ENCODE measurements at places on chromosomes 7 and 10.

- no peak for DNase-seq
These were observed 200.4 kb downstream of the KCND2 start for GRCh38 chr7:120473352-120473751.

DNA sequence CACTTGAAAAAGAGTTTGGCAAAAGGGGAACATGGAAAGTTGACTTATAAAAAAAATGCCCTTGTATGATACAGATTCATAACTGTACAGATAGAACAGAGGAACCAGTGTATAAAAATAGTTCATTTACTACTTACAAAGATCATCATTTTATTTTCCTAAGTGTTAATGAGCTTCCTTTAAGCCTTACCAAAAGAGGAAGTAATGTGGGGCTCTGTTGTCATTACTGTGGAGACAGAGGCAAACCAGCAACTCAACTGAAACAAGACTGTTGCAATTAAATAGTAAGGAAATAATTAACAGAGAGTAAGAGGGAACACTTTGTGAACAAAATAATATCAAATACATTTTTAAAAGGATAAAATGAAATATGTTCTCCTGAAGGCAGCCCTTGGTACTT is 526.2 kb upstream of the ADARB2 start:
- DNase-seq = no peak

- DNase-seq = no peak
These were observed 57.1 kb upstream of the ANKRD1 start for GRCh38 chr10:90977855-90978486.

- DNase-seq = no peak
These were observed 97.3 kb upstream of the KCNIP2 start for GRCh38 chr10:101940916-101941315.

- DNase-seq = no peak
These were observed 380.4 kb upstream of the ZMIZ1 start for GRCh38 chr10:78688230-78688900.

- no peak for DNase-seq
These were observed 765.1 kb downstream of the MAGI2 start for GRCh38 chr7:78688376-78688775.

- no peak for DNase-seq
These were observed 129.9 kb downstream of the EBF3 start for GRCh38 chr10:129833994-129834739.

- peak; percentile 74 for DNase-seq
These were observed 792 bp downstream of the ZNF746 start for GRCh38 chr7:149496642-149497391.

GRCh38 chr10:80986596-80986995 is 448.9 kb downstream of the SH2D4B start:
- DNase-seq = no peak

DNA sequence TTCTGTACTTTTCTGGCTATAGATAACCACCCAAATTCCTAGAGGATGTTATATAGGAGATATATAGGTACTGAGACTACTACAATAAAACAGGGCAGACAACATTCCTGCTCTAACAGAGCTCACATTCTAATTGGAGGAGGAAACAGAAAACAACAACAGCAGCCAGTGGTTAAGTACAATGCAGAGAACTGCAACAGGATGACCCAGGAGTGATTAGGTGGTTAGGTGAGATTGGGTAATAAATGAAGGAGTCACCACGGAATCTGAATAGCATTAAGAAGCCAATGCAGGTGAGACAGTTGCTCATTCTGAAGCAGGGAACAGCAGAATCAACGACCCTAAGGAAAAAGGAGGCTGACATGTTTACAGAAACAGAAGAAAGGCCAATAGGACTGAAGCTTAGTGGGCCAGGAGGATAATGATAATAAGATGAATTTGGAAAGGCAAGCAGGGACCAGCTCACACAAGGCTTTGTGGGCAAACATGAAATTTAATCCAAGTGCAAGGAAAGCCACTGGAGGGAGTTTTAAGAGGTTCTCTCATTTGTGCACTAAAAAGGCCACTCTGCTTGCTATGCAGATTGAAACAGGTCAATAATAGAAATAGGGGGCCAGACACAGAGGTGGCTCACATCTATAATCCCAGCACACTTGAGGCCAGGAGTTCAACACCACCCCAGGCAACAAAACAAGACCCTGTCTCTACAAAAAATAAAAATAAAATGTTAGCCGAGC is 16.9 kb upstream of the REEP3 start:
- no peak for DNase-seq

GRCh38 chr7:155972247-155972646 is 160.0 kb upstream of the SHH start:
- DNase-seq = no peak

GRCh38 chr7:37031571-37032257 is 307.4 kb upstream of the AOAH start:
- DNase-seq = no peak

DNA sequence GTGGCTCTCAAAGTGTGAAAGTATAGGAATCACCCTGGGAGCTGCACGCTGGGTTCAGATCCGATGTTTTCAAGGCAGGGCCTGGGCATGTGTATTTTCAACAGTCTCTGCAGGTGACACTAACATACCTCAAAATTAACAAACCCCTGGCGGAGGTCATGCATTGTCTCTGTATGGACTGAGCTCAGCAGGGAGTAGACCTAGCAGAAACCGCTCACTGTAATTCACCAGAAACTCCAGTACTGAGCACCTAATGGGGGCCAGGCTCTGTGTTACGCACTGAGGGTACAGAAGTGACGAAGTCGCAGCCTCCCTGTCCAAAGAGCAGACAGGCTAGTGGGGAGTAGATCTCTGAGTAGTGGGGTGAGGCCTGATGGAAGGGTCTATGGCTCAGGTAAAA is 5.6 kb downstream of the STRA8 start:
- no peak for DNase-seq

- DNase-seq = no peak
These were observed 8.4 kb downstream of the CPA2 start for GRCh38 chr7:130274983-130275591.

DNA sequence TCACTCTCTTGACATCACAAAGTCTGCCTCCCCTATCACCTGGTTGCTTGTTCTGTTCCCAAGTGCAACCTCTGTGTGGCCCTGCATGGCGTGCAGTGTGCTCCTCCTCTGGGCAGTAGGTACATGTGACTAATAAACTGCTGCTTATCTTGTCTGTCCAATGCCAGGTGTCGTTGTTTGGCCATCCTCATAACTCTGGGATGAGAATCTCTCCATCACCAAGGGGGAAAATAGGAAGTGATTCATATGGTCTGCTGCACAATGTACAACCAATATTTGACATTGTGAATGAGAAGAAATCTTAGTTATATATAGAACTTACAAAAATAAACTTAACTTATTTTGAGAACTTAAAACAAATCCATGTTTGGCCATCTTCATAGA is 135.2 kb downstream of the INHBA start:
- no peak for DNase-seq

DNA sequence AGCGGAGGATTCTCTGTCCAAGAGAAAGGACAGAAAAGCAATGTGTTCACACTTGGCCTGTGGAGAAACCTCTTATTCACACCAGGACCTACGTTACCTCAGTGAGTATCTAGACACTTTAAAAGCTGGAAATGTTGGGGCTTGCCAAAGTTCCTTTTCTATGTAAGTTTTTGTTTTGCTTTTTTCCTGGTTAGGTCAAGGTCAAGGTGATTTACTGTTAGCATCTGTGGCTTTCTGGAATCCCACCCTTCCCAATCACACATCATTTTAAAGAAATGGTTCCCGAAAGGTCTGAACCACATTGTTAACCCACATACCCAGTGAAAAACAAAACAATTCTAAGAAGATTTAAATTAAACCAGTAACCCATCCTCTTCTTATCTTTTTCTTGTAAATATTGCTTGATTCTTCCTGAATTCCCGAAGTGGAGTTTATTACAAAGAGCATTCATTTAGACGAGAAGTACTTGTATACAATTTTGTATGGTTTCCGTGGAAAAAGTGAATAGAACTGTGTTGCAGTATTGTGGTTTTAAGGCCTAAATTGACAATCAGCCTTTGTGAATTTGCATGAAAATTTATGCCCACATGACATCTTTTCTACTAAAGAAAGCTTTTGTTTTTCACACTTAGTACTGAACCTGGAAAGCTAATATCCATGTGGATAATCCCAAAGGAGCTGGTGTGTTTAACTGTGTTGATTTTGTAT is 827.0 kb upstream of the IGFBP3 start:
- DNase-seq = no peak

DNA sequence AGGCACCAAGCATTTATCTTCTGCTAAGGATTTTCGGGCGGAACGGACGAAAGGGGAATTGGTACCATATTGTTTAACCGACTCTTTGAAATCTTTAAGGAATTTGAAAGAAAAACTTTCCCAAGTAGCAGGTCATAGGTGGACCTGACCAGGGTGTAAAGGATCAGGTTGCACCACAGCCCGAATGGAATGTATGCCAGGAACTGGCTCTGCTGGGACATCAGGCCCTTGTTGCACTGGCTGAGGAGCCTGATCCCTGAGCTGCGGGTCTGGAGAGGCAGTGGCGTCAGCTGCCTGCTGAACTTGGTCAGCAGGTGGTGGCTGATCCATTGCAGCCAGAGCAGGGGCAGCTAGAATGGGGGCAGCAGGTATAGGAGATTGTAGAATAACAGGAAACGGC is 41.4 kb upstream of the AKR1C2 start:
- no peak for DNase-seq

GRCh38 chr10:130611239-130611638 is 475.0 kb downstream of the GLRX3 start:
- no peak for DNase-seq

DNA sequence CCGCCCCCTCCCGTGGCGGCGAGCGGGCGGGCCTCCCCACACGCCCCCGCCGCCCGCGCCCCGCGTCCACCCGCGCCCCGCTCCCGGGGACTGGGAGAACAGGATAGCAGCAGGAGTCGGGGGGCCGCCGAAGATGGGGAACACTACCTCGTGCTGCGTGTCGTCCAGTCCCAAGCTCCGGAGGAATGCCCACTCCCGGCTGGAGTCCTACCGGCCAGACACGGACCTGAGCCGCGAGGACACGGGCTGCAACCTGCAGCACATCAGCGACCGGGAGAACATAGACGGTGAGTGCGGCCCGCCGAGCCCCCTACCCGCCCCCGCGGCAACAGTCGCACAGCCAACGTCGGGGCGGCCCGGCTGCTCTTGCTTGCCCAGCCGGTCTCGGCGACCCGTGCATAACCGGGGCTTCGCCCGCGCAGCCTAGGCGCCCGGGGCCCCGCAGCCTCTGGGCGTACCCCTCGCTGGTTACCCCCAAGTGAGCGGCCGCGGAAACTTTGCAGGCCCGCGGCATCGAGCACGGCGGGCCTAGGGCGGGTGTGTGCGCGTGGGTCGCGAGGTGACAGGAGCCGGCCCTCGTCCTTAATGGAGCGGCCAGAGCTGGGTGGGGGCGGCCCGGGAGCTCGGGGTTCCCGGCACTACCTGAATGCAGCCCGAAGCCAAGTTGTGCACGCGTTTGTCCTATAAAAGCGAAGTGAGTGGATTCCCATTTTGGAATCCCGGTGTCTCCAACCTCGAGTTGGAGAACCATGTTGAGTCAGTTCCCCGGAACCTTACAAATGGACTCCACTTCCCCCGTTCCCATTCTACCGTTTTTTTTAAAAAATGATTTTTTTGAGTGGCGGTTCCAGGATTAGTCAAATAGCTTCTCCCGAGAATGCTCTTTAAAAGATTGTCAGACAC is 863 bp downstream of the CCNY start:
- no peak for DNase-seq

GRCh38 chr10:97923476-97923875 is 73.8 kb downstream of the GOLGA7B start:
- no peak for DNase-seq

DNA sequence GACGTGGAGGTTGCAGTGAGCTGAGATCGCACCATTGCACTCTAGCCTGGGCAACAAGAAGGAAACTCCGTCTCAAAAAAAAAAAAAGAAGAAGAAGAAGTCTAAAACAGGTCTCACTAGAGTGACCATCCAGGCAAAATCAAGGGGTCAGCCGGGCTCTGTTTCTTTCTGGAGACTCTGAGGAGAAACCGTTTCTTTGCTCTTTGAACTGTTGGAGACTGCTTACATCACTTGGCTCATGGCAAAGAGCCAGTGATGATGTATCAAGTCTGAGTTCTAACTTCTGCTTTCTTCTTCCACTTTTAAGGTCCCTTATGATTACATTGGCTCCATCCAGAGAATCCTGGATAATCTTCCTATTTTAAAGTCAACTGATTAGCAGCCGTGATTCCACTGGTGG is 306.8 kb downstream of the WDR11 start:
- no peak for DNase-seq

- DNase-seq = no peak
These were observed 10.6 kb downstream of the BHLHA15 start for GRCh38 chr7:98221611-98222532.

GRCh38 chr7:4556868-4557793 is 125.0 kb upstream of the FOXK1 start:
- no peak for DNase-seq

DNA sequence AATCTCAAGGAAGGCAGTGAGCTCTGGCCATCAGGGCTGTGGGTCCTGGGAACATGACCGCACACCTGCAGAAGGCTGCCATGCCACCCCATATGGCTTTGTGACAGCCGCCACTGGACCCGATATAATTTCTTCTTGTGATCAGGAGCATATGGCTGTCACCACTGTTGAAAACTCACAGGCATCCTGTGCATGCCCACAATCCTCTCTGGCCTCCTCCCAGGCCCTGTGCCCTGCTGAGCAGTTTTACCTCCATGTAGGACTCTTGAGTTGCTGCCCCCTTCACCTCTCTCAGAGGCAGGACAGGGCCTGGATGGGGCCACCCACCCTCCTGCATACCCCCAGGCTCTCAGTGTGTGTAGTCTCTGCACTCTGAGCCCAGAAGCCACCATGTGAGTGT is 391.9 kb upstream of the AKR1E2 start:
- no peak for DNase-seq

DNA sequence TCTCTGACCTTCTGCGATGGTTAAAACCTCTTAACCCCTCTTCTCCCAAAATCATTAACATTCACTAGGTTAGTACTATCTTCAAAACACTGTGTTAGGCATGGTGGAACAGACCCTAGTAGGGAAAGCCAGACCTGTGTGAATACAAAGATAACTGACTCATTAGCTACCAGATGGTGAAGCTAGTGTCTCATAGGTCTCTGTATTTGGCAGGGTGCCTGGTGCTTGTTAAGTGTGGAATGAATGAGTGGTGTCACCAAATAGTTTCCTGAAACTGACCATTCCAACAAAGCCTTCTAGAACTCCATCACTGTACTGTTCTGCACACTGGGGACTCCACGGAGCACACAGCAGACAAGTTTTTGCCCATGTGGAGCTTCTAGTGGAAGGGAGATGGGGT is 27.7 kb upstream of the TM9SF3 start:
- DNase-seq = no peak

DNA sequence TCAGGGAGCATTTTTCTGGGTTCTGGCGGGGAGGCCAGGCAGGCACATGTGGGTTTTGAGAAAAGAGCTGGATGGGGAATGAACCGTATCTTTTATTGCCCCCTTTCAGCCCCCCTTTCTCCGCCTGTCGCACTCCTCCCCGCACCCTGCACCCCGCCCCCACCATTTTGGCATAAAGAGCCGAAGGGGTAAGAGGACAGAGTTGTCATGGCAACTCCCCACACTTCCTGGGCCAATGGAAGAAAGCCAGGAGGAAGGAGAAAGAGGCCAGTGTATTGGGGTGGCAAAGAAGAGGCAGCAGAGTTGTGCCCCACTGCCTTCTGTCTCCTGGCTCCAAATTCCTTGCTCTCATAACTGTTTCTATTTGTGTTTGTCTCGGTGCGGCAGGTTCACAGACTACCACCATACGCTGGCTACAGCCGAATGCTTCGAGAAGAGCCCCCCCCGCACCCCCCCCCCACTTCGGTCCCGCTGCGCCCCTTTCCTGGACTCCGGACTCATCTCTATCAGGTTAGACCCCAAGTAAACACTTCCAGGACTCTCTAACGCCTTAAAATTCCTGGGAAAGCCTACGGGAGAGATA is 3.4 kb downstream of the KCNIP2 start:
- DNase-seq = no peak

- no peak for DNase-seq
These were observed 272.0 kb downstream of the HPSE2 start for GRCh38 chr10:98963608-98964007.
